Amniotic stem cell (primary cell): ENCODE measurements at places on chromosomes 13 and 19.
A peak's percentile ranks its signal among the peaks of the same experiment; 100 is the strongest.

DNA sequence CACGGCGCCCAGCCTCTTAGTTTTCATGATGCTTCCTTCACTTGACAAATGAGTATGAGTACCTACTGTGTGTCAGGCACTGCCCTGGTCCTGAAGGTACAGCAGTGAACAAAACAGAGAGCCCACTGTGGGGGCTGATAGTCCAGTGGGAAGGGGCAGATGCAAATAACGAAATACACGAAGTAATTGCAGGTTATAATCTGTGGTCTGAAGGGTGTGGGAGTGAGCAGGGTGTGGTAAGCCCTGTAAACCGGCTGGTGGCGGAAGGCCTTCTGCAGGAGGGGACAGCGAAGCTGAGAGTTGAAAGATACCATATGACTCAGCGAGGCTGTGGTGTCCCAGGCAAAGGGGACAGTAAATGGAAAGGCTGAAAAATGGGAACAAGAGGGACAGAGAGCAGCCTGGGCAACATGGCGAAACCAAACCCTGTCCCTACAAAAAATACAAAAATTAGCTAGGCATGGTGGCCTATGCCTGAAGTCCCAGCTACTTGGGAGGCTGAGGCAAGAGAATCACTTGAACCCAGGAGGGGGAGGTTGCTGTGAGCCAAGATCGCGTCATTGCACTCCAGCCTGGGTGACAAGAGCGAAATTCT, 60.5 kb downstream of the MAP4K1 start:
- no peak for DNase-seq

DNA sequence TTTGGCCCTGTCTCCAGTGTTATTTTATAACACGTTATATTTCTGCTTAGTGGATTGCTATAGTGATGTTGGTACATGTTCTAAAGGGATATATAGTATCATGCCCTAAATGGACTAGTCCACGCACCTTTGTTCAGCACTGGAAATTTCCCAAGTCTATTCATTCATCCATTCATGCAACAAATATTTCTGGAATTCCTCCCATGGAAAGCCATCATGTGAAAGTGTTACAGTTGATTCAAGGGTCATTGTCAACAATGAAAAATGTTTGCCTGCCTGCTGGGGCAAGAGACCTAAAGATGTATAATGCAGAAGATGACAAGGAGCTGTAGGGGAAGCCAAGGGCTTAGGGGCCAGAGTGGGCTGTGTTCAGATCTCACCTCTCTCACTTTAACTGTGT, 10.8 kb upstream of the HSPH1 start:
- peak; percentile 6 for DNase-seq

GRCh38 chr13:111117961-111118360, 2.9 kb downstream of the ARHGEF7 start:
- no peak for DNase-seq

- no peak for DNase-seq
Measured at GRCh38 chr19:33647146-33647545, 25.4 kb downstream of the CHST8 start.

DNA sequence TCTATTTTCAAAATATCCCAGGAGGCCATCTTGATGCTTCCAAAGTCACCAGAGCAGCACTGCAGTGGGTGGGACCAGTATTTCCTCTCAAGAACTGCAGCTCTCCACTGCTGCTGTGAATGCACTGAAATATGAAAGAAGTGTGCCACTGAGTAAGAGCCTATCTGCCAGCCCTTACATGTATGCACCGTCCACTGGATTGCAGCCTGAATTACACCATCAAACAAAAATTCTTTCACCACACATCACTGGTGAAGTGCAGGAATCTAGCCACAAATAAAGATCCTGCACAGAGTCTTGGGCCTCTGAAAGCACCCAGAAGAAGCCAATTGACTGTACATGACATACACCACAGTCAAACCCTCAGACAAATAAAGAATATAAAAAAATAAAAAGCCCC, 249.0 kb downstream of the LHFPL6 start:
- DNase-seq, result no peak

- peak; percentile 74 for DNase-seq
Measured at GRCh38 chr19:52048555-52049501, at the start of gene ZNF432. Gene ZNF432 (minus strand): TSS chr19:52048838. CDS start chr19:52046868, 1,970 bp downstream.

DNA sequence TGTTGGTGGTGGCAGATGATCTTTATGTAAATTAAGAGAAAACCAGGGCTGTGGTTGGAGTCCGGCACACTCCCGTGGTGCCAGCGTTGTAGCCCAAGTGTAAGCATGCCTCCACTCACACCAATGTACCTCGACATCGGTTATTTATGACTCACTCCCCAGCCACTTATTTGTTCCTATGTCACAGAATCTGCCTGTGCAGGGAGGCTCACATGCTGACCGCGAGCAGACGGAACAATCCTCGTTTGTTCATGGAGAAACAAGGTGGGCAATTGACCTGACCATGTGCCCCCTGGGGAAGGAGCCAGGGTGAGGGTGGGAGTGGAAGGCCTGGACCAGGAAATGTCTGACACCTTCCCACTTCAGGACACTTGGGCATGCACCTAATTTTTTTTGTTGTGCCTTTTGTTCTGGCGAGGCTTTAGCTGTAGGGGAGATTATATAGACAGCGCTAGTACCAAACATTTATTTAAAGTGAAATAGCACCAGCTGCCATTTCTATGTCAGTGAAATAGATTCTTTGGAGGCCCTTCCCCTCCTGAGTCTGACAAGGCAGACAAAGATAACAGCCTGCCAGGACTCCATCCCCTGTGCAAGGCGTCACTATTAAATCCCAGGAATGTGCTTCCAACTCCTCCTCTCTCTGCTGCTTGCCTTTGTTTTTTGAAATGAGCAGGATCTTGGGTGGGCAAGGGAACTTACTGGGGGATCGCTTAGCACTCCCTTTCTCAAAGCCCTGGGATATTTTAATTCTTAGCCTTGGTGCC, 394.2 kb downstream of the FGF9 start:
- DNase-seq, result no peak

DNA sequence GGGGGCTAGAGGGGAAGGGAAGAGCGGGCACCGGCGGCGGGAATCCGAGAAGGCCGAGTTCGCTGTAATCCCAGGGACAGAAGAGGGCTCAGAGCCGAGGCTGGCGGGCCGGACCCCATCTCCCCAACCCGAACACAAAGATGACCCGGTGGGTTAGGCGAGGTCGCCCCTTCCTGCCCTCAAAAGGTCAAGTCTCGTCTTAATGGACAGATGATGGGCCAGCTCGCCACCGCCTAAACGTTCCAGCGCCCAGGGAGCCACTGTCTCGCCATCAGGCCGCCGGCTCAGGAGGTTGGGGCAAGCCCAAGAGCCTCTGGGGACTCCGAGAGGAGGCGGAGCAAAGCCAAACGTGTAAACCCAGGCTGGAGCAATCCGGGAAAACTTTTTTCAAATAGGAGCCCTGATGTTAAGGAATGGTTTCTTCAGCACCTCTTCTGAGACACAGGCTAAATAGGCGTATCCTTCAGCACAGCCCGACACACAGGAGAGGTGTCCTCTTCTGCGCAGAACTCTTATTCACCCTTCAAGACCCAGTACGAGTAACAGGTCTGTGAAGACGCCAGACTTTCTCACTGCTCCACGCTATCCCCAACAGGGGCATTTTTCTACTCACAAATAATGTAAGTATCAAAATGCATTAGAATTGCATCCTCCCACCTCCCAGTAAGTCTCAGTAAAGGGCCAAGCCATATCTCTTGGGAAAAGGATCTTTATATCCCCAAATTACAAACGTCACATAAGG, 6.3 kb upstream of the POU4F1 start:
- DNase-seq, result no peak

- no peak for DNase-seq
Measured at GRCh38 chr19:28971513-28971912, 241.4 kb downstream of the UQCRFS1 start.

GRCh38 chr19:28103921-28104320, 1109.0 kb downstream of the UQCRFS1 start:
- no peak for DNase-seq

DNA sequence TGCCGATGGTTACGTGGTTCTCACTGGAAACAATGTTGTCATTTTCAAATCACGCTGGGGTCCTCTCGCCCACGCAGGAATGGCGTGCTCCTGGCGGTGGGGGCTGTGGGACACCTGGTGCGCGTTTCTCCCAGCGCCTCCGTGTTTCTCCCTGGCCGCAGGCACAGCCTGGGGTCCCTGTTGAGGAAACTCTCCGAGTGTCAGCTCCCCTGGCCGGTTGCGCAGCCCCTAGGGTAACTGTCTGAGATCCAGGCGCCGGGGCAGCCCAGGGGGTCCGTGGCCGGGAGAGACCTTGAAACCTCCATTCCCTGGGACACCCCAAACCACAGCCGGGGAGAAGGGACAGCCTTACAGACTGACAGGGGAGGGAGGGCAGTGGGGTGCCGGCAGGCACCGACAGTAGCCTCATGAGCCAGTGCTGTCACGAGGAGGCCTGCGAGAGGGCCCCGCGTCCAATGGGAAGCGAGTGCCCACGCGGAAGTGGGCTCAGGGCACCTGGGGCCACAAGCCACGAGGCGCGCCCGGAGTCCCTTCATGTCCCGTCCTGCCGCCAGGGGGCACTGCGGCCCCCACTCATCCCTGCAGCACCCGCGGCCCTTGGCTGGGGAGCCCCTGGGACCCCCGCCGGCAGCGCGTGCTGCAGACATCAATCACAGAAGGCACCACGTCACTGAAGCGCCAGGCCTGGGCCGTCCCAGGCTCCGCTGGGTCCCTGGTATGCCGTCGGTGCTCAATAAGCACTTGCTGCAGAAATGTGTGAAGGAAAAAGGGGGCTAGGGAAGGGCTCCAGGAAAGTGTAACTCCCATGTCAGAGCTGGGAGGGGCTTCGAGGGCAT, 9.5 kb downstream of the ADAMTSL5 start:
- DNase-seq, result no peak

DNA sequence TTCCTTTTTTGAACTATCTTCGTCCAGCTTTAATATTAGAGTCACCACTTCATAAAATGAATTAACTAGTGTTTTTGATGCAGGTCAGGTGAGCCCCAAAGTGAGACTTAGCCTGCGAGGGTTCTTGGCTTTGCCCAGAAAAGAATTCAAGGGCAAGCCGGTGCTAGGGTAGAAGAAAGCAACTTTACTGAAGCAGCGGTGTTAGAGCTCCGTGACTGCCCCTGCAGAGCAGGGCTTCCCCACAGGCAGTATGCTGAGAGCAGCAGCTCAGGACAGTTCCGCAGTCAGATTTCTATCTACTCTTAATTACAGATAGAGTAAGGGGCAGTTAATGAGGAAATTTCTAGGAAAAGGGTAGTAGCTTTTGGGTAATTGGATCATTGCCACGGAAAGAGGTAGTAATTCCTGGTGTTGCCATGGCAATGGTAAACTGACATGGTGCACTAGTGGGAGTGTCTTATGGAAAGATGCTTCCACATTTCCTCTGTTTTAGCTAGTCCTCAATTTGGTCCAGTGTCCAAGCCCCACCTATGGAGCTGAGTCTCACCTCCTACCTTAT, 432.2 kb upstream of the ZNF507 start:
- no peak for DNase-seq

GRCh38 chr13:99055281-99055680, 77.4 kb upstream of the DOCK9 start:
- no peak for DNase-seq

GRCh38 chr13:45196622-45197021, 4.2 kb downstream of the KCTD4 start:
- DNase-seq, result no peak

DNA sequence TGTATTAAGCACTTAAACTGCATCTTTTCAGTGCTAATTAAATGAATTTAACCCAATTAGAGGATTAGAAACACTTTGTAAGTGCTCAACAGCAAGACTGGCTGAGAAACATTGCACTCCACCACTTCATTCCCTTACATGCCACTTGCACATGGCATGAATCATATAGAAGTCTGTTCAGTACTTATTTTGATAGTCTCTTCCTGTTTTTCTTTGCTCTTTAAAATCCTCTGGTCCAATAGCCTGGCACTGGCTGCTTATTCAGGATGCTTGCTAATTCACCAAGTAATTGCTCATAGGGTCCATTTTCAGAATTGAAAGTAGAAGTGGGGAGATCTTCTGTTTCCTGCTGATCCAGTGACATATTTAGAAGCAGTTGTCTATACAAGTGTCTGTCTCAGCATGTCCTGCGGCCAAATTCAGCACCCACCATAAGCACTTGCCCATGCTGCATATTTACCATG, 900.1 kb downstream of the PCDH9 start:
- no peak for DNase-seq

- no peak for DNase-seq
Measured at GRCh38 chr13:40315416-40316064, 350.9 kb downstream of the FOXO1 start.

DNA sequence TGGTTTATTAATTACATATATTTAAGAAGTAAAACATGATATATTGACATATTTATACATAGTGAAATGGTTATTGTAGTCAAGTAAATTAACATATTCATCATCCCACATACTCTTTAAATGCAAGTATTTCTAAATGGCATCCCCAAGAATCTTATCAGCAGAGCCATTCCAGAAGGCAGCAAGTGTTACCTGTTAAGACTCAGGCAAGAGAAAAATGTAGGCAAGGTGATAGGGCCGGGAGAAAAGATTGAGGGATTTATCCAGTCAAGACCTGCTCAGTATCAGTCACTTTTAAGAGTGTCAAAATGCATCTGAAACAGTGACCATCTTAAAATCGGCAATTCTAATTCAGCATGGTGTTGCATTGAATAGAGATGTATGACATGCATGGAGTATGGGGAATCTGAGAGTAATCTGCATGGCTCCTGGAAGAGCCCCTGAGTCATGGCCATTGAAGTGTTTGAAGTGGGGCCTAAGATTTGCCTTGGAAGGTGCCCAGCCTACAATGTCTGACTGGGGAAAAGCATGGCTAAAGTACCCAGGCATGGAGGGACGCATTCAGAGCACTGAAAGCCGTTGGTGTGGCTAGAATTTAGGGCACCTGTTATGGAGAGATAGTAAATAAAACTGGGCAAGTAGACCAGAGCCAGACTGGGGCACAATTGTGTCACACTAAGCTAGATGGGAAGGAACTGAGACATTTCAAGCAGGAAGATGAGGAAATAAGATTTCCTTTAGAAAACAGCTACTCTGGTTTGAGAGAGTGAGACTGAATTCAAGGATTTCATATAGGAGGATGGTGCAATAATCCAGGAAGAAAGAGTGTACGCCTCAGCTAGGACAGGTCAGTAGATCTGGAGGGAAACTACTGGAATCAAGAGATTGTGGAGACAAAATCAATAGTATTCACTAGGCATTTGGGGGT, 25.0 kb upstream of the C1QTNF9B start:
- no peak for DNase-seq

GRCh38 chr13:26664876-26665275, 95.7 kb downstream of the GPR12 start:
- no peak for DNase-seq

DNA sequence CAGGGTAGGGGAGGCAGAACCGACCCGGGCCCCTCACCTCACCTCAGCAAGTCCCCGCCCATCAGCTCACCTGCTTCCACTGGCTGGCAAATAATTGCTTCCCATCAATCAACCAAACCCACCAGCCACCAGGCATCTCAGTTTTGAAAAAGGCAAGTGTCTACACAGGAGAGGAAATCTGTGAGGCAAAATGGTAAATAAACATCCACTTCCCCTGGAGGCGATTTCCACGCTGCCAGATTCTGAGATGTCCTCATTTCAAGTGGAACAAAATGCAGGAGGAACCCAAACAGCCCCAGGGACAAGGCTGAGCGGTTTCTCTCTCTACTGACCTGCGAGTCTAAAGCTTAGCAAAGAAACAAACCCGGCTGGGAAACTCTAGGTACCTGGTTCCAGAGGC, 117.5 kb downstream of the CRYL1 start:
- DNase-seq, result no peak

GRCh38 chr19:15453091-15453578, 3.4 kb upstream of the WIZ start:
- DNase-seq, result no peak
